GM10248 (cell line): ENCODE measurements at places on chromosomes 11 and 22.

- no peak for DNase-seq
Observed at GRCh38 chr11:10295064-10295901, 1.3 kb upstream of the SBF2 start.

- DNase-seq, result no peak
Observed at GRCh38 chr11:103927535-103927934, 108.9 kb upstream of the DDI1 start.

- DNase-seq, result no peak
Observed at GRCh38 chr11:16787035-16787742, 48.7 kb downstream of the C11orf58 start.

DNA sequence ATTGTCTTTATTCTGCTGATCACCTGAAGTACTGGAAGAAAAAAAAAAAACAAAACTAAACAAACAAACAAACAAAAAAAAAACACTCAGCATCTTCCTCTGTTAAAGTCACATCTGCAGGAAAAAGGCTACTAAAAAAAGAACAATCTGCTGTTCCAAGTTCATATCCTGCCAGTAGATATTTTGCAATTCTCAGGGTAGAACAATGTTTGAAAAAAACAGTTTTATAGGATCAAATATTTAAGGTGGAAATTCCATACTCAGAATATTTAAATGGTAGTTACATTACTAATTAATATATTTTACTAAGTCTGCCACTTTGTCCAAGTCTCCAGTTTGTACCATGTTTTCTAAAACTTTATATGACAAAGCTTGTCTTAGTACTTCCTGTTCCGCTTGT, 175.2 kb downstream of the SBF2 start:
- DNase-seq, result no peak

GRCh38 chr11:71294846-71295600, 42.6 kb upstream of the SHANK2 start:
- no peak for DNase-seq

DNA sequence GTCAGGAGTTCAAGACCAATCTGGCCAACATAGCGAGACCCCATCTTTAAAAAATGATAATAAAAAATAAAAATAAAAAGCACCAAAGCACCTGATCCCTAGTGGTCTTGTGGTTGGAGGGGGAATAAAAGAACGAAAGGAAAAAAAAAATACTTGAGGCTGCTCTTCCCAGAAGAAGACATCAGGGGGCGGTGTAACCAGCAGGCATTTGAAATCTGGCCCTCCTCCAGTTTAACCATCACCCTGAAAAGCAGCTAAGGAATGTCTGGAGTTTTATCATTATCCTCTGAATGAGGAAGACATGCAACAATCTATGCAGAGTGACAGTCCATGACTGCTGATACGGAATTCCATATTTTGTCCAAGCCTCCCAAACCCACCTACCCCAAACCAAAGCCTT, 5.6 kb upstream of the KCTD17 start:
- no peak for DNase-seq

- peak; percentile 98 for DNase-seq
Observed at GRCh38 chr22:19479355-19480172, at the start of gene CDC45. Gene CDC45, plus strand, starts transcription at chr22:19479920. Its CDS starts 49 bp downstream, at chr22:19479969.

- no peak for DNase-seq
Observed at GRCh38 chr11:44359162-44359561, 49.2 kb upstream of the ALX4 start.

DNA sequence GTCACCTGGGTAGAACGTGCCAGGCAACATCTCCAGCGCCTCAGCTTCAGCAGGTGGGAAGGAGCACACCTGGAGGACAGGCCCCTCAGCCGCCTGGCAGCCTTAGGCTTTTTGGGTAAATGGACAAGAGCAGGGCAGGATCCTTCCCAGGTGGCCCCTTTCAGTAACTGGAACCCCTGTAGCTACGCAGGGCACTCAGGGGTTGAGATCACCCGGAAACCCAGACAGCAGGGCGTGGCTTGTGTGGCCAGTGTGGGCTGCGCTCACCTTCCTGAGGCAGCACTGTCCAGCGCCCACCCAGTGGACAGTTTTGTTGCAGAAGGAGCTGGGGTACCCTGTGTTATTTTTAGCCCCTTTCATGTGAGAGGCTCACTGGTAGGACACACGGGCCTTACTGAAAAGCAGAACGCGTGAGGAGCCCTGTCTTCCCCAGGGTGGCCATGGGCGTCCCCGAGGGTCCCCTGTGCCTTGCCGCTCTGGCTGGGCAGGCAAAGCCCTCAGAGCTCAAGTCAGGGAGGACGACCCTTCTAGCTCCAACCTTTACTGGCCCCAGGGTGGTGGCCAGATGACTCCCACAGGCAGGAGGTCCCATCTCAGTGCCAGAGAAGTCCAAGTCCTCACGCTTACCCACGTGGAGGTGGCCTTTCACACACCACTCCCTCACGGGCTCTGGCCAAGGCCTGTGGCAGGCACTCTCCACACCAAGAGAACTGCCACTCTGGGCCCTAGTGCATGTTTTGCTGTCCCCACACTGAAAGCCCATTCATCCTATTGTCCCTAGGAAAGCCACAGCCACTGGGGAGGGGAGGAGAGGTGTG, 75.8 kb downstream of the CTTN start:
- no peak for DNase-seq

DNA sequence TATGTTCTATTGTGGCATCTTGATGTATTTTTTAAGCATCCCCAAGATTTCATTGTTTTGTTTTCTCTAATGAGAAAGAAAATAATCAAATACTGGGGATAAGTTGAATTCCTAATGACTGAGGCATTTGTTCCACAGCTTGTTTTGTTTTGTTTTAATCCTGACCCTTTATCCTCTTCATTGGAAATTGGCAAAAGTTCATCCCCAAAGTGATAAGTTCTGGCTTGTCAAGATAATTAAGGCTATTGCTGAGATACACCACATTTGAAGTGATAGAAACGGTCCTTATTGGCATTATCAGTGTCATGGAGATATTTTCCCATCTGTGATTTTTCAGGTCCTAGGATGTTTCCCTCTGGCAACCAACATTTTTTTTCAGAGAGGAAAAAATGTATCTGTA, 65.0 kb downstream of the SLC36A4 start:
- DNase-seq, result no peak

GRCh38 chr11:67436459-67437081, 912 bp downstream of the PTPRCAP start:
- peak; percentile 86 for DNase-seq

DNA sequence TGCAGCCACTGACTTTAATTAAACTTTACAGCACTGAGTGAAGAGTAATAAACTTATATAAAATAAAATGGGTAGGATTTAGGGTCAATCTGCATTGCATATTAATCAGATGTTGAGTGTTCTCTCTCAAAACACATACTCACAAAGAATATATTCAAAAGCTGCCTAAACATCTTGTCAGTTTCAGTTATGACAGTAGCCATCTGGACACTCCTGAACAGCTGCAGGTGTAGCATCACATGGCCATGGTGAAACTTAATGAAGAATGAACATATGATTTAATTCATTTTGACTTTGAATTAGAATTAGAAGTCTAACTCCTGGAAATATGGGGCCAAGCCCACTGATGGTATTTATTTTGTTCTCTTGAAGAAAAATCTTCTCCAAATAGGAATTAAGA, 684.3 kb upstream of the RAG2 start:
- no peak for DNase-seq

GRCh38 chr22:24796860-24797259, 9.2 kb upstream of the SGSM1 start:
- DNase-seq, result no peak

DNA sequence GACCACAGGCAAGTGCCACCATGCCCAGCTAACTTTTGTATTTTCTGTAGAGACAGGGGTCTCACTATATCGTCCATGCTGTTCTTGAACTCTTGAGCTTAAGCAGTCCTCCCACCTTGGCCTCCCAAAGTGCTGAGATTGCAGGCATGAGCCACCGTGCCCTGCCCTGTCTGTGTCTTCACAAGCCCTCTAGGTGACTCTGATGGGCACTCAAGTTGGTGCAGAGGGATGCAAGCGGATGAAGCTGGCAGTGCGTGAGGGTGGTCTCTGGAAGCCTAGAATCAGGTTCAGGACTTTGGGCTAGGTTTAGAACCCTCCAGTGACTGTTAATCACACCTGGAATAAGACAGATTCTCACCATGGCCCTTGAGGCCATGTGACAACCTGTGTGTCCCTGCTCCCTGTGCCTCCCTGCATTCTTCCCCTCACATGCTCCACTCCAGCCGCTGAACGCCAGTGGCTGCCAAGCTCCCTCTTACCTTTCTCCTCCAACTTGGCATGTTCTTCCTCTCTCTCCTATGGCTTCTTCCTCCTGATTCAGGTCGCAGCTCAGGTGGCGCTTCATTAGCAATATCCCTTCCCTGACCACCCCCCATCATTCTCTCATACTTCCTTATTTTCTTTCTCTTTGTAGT, 242.3 kb upstream of the TBCEL start:
- DNase-seq, result no peak

- no peak for DNase-seq
Observed at GRCh38 chr11:10377183-10377582, 72.3 kb downstream of the ADM start.

DNA sequence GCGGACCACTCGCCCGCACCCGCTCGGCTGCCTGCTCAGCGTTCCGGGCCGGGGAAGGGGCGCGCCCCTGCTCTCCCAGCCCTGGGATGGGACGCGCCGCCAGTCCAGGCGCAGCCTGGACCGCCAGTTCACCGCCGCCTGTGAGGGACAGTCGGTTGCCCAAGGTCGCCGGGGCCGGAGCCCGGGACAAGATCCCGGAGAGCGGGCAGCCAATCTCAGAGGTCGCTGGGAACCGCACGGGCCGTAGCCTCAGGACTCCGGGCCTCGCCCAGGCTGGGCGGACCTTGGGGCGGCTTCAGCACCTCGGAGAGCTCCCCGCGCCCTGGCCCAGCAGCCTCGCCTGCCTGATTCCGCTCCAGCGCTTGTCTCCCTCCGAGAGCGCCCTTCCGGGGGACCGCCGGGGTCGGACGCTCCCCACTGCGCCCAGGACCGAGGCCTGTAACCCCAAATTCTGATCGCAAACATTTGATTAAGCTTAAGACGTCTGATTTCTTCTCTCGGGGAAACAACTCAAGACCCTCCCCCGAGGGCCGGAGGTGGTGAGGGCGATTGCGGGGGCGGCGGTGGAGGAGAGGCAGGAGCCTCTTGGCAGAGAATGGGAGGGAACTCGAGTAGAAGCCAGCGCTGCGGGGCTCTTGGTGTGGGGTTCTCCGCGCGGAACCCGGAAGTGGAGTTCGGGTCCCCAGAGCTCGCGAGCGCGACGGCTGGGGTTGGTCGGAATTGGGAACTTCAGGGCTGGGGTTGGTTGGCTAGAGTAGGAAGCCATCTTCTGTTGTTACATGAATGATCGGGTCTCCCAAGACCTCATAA, 1.1 kb upstream of the CHRM4 start:
- DNase-seq, result peak; percentile 95

GRCh38 chr11:38182126-38182866, 1584.3 kb upstream of the RAG2 start:
- DNase-seq, result no peak

GRCh38 chr11:83191491-83191890, 2.0 kb upstream of the ANKRD42 start:
- DNase-seq, result no peak
